ENCODE measurements at places on chromosomes 3 and 15.
A peak's percentile ranks its signal among the peaks of the same experiment; 100 is the strongest.

GRCh38 chr3:15367059-15367458 lies 34.7 kb upstream of the SH3BP5 start:
- no peak for DNase-seq

DNA sequence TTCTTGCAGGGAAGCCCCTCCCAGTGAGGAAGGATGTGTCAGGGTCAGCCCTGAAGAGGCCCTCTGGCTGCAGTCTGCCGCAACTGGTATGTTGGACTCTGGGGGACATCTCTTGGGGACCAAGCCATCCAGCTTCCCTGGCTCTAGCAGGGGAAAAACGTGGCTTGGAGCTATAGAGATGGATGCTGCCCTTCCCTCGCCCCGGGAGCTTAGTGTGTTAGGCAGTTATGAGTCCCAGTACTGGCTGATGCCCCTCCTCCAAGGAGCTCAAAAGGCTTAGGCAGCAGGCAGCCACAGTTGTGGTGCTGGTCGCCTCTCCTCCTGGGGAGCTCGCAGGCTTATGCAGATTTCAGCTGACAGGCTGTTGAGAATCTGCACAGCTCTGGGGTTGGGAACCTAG lies 353.1 kb upstream of the GBE1 start:
- DNase-seq = no peak

GRCh38 chr3:143600756-143601718 lies 247.2 kb downstream of the SLC9A9 start:
- DNase-seq = no peak

GRCh38 chr3:121995161-121996137 lies 26.6 kb downstream of the ILDR1 start:
- peak; percentile 76 for DNase-seq

DNA sequence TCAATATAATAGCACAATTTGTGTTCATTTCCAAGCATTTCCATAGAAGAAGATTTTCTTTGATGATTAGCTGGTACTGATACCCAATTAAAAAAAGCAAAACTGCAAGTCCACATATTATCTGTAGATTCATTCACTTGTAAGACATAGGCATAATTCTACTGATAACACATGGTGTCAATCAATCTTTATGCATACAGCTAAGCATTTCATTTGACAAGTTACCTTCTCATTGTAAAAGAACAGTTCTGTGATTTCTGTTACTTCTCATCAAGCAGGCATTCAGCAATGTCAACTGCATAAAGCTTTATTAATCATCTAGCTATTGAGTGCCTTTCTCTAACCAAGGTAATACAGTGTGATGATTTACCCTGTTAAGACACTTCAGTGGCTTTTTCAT lies 672.0 kb downstream of the PLOD2 start:
- no peak for DNase-seq

DNA sequence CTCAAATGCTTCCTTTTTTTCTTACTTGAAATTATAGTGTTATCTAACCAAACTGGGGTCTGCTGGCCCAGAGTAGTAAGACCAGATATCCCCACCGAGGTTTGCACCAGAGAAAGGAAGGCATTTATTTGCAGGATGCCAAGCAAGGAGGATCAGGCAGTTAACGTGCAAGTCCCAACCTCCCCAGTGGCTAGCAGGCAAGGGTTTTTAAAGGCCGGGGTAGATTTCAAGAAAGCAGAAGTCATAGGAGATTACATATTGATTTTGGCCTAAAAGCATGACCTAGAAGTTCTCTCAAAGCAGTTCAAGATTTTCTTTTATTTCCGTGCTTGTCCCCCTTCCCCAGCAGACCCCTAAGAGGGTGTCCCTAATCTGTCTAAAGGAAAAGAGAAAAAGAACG lies 32.8 kb upstream of the STRIT1 start:
- DNase-seq = peak; percentile 61

DNA sequence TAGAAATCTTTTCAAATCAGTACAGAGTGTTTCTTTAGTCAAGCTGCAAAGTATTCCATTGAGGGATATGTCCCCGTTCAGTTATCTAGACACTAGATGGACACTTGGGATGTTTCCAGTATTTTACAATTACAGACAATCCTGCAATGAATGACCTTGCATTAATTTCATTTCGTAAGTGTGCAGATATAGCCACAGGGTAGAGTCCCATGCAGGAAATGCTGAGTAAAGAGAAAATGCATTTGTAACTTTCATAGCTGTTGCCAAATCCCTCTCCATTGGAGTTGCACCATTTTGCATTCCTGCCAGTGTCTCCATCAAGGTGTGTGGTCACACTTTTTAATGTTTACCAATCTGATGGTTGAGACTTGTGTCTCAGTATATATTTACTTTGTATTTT lies 92.5 kb downstream of the LIPC start:
- DNase-seq = no peak

- no peak for DNase-seq
Measured at GRCh38 chr15:96792216-96792615, 461.7 kb downstream of the NR2F2 start.

GRCh38 chr3:98240131-98240530 lies 23.9 kb upstream of the OR5H6 start:
- DNase-seq = peak; percentile 78

DNA sequence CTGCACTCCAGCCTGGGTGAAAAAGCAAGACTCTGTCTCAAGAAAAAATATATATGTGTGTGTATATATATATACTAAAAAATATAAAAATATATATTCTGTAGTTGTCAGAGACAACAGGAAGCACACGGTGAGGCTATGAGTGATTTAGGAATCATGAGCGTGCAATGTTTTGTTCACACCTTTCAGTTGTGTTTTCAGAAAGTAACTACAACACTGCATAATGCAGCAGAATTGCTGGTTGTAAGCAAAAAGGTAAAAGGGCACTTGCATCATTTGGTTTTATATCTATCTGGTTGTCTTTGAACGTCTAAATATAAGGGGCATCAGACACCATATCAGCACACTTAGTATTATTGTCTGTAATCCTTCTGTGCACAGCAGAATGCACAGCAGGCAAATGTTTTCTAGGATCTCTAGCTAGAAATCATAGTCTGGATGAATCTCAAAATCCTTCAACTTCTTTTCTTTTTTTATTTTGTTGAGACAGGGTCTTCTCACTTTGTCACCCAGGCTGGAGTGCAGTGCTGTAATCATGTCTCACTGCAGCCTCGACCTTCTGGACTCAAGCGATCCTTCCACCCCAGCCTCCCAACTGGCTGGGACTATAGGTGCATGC lies 44.8 kb downstream of the CCR3 start:
- no peak for DNase-seq

GRCh38 chr3:4741404-4742307 lies 237.6 kb upstream of the BHLHE40 start:
- DNase-seq = peak; percentile 97

GRCh38 chr3:114668099-114668498 lies 374.3 kb downstream of the TIGIT start:
- DNase-seq = no peak

DNA sequence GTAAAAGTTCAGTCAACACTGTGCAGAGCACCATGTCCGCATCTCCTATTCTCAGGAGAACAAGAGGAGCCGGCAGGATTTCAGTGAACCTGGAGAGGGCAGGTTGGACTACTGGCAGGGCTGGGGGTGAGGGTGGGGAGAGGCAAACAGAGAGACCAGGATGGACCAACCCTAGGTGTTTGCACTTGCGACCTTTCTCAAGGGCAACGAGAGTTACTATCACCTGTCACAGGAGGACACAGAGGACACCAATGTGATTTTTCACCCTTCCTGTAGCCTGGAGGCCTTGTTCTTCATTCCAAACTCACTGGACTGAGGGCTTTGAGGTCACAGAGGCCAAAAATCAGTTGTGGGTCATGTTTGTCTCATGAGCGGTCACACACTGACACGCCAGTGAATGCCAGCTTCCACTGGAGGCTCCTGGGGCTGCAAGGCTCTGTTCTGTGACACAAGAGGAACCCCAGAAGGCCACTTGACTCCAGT lies 89.5 kb downstream of the CPN2 start:
- DNase-seq = no peak

DNA sequence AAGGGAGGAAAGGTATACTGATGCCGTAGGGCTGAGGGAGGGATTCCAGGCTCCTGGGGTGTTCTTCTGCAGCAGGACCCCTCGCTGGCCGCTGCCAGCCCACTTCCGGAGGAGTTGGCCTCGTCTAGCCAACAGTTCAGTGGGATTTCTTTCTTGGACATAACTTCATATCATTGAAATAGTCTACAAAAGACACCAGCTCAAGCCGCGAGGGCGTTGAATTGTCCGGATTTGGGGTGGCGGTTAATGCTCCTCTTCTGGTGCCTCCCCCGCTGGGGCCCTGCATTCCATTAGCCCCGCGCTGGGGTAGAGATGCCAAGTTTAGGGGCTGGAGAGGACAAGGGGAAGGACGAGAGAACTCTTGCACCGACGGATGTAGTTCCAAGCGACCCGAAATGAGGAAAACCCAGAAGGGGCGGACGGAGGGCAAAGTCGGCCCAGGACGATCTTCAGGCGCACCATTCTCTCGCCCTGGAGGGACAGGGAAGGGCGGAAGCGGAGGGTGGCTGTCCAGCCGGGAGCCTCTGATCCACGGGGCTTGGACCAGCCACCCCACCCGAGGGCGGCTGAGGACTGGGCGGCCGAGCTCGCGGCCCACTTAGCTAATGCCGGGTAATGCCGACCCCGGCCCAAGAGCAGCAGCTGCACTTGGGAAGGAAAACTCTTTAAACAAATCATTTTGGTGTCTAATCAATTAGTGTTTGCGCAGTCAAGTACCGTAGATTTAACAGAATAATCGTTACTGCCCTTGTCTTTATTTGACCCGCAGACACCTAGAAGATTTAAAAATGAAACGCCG lies 4.7 kb upstream of the ONECUT1 start:
- no peak for DNase-seq

DNA sequence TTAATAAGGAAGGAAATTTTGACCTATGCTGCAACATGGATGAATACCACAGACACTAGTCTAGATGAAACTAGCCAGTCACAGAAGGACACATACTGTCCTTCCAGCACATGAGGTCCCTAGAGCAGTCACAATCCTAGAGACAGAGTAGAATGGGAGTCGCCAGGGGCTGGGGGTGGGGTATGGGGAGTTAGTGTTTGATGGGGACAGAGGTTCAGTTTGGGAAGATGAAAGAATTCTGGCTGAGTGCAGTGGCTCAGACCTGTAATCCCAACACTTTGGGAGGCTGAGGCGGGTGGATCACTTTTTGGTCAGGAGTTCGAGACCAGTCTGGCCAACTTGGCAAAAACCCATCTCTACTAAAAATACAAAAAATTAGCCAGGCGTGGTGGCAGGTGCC lies 99.2 kb downstream of the TPRA1 start:
- DNase-seq = no peak

GRCh38 chr15:48149858-48150257 lies 28.2 kb downstream of the MYEF2 start:
- no peak for DNase-seq

- no peak for DNase-seq
Measured at GRCh38 chr3:52082951-52083350, 26.6 kb upstream of the DUSP7 start.
